CD4-positive, alpha-beta T cell treated with Interleukin-10 for 1 hour (primary cell): ENCODE measurements at places on chromosomes 1 and 21.

DNA sequence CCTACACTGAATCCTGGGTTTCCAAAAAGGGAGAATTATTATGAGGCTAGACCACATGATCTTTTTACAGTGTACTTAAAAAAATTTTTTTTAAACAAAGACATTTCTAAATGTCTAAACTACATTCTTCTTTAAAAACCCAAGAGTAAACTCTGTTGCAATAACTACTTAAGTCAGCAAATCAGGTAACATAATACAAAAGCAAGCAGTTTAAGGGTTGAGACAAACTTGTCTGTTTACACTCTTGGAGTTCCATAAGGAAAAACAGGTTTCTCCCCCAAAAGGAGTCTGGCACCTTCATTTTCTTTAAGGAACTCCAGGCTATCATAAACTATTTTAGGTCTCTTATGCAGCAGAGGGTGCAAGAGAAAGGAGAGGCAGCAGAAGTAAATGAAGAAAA is 12.5 kb upstream of the ANKRD45 start:
- no peak for DNase-seq

DNA sequence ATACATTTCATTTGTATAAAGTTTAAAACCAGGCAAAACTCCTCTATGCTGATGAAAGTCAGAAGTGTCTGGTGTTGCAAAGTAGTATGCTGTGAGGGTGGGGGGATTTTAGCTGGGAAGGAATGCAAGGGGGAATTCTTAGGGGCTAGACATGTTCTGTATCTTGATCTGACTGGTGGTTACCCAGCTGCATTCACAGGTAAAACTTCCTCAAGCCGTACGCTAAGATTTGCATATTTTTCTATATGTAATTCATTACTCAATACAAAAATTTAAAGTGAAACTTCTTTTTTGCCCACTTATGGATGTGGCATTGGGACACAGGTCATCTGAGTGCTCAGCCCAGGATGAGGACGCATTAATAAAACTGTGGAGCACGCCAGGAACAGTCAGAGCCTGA is 323.3 kb downstream of the PAPPA2 start:
- DNase-seq, result no peak

DNA sequence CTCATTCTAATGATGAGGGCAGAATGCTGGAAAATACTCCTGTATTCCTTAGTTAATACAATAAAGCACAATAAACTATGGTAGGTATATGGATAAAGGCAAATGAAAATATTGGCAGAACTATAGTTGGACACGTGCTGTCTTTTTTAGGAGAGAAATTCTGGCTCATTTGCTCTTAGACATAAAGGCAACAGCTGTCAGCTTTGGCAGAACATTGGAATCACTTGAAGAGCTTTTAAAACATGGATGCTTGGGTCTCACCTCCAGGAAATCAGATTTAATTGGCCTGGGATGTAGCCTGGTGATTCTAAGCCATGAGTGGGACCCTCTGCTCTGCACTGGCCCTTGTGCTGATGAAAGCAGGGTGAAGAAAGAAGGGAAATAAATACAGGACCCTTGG is 9.9 kb downstream of the CRP start:
- no peak for DNase-seq

DNA sequence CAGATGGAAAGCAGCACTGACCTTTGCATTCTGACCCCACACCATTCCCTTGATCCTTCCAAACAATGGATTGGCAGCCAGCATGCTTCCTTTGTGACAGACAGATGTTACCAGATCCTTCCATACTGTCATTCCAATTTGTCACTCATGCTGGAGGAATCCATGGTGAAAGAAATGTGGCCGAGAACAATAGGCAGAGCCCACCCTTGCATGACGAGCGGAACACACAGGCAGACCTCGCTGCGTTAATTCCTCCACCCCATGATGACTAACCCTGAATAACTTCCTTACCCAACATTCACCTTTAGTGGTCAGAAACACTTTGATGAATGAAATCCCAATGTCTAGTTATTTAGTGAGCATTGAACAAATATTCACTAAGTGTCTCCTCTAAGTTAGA is 45.1 kb downstream of the PDPN start:
- no peak for DNase-seq

DNA sequence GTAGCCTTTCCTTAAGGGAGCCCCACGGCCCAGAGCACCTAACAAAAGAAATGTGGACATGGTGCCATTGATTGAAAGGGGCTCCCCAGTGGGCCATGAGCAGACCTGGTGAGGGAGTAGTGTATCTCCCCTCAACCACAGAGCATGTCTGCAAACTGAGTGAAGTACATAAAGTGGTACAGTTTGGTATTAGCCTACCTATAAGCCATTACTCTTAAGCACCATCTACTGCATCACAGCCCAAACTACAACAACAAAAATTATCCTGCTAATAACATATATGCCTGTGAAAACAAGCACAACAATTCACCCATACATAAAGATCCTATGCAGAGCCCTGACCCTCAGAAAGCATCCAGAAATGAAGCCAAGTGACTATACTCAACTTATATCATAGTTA is 407.8 kb downstream of the PTPRC start:
- no peak for DNase-seq

DNA sequence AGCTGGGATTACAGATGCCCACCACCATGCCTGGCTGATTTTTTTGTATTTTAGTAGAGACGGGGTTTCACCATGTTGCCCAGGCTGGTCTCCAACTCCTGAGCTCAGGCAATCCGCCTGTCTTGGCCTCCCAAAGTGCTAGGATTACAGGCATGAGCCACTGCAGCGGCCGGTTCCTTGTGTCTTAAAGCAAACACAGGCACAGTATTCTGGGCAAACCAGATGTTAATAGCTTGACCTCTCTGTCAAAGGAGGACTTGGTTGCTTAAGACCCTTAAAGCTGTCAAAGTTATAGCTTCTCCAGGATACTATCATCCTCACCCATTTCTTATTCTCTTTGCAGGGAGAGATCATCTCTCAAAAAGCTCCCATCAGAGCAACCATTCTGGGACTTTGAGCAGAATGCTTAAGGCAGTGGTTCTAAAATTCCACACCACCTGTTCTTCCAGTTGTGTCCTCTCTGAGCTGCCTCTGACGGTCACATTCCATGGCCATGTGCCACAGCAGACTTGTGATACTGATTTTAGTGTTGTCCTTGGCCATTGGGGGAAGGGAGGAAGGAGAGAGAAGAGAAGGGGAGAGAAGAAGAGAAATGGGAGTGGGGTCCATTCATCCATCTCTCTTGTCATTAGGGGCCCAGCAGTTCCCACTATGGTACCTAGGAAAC is 81.8 kb downstream of the PBX1 start:
- DNase-seq, result no peak

DNA sequence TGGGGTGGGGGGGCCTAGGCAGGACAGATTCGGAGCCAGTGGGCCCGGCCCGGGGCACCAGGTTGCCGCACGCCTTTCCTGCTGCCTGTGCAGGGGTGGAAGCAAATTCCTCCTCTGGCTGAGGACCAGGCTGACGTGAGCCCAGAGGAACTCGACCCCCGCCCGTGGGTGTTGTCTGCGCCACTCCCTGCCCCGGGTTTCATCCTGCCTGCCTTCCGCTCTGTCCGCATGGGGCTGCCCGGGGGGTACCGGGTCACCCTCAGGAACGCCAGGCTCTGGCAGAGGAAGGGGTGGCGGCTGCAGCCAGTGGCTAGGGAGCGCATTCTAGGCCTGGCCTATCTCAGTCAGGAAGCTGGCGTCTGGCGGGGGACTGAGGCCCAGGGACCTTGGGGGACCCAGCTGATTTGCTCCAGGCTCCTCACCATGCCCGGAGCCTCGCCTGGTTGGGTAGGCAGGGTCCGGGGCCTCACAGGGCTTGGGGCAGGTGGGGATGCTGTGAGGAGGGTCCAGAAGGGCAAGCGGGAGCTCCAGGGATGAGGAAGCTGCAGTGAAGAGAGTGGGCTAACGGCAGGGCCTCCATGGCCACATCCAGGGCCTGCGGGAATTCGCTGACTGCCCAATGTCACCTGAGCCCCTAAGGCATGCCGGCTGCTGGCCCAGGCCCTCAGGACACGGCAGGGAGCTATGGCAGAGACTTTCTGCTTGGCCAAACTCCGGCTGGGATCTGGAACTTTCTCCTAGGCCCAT is 2.4 kb upstream of the IBA57 start:
- no peak for DNase-seq

- no peak for DNase-seq
These were observed 6.1 kb downstream of the SNAP47 start for GRCh38 chr1:227741166-227741870.

DNA sequence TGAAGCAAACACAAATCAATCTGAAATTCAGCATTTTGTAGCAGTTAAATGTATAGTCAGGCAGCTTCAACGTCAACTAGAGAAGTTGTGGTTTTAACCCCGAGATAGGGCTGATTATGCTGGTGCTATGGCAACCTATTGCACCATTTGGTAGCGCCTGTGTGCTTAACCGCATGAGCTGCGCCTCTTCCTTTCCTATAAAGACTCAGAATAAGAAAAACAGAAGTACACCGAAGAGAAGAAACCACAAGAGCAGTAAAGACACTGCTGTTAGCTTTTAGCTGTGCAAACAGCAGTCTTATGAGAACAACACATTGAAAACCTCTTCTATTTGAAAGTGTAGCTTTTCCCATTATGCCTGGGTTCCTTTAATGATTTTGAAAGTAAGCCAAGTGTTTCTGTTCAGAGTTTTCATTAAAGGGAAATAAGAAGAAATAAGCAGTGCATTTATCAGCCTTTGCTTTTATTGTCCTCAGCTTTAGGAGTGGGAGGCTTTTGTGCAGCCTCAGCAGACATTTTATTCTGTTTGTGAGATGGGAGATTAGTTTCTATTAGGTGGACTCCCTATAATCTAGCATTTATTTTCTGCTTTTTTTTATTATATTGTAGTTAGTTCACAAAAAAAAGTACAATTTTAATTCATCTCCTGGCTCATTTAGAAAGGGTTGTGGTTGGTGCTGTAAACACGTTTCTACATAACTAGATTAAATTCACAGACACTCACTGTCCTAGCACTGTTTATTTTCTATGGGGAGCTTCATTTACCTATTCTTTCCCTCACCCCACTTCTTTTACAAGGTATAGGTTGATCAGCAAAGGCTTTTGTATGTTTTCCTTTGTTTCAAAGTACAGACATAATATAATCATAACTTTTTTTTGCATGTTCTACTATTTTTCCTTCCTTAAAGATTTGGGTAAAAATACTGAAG is 43.3 kb downstream of the PTPRC start:
- peak; percentile 95 for DNase-seq

DNA sequence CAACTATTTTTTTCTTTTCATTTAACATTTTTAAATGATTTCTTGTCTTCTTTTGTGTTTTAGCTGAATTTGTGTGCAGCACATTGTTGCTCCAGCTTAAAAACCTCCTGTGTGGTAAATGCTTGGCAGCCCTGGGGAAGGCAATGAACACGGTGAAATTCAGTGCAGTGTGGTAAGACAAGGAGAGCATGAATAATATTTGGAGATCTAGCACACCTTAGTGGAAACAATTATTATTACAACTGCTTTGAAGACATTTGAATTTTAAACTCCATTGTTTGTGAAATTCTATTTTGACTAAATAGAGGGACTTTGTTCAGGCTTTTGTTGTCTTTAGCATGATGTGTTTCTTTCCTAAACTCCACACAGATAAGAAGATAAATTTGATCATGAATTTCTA is 242.6 kb upstream of the CXADR start:
- DNase-seq, result no peak

DNA sequence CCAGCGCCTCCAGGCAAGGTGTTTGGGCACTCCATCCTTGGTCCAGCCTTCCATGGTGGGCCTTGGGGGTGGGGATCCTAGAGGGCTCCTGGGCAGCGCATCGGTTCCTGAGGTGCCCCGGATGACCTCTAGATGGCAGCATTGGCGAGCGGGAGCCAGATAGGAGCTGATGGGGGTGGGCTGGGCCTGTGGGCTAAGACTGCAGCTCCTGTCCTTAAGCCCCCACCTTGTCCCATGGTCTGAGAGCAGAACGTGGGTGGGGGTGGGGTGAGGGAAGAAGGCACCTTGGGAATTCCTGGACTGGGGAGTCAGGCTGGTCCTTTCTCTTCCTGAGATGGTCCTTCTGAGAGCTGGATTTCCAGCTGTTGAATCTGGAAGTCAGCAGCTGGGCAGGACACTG is 93.4 kb upstream of the CSF3R start:
- DNase-seq, result peak; percentile 49

GRCh38 chr21:41622831-41623548 is 115.0 kb upstream of the TMPRSS2 start:
- no peak for DNase-seq

GRCh38 chr1:170661646-170662411 is 2.1 kb upstream of the PRRX1 start:
- DNase-seq, result no peak

- no peak for DNase-seq
These were observed 563.9 kb downstream of the NPHP4 start for GRCh38 chr1:5428351-5428750.

GRCh38 chr1:115842948-115843347 is 2.0 kb upstream of the NHLH2 start:
- no peak for DNase-seq

DNA sequence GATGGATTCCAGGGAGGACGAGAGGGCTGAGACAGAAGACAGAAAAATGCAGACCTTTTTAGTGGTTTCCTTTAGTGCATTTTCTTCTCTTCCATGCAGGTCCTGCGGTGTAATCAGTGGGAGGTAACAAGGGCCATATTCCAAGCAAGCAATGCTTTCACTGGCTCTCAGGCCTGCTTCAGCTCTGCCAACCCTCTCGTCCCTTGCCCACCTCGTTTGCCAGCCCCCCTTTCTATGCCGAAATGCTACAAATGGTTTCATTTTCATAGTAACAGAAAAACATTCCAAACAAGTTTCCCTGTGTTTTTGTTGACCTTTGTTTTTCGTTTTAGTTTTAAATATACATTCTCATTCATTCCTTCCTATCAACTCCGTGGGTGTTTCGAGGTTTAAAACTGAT is 443.1 kb downstream of the TTLL7 start:
- DNase-seq, result no peak

DNA sequence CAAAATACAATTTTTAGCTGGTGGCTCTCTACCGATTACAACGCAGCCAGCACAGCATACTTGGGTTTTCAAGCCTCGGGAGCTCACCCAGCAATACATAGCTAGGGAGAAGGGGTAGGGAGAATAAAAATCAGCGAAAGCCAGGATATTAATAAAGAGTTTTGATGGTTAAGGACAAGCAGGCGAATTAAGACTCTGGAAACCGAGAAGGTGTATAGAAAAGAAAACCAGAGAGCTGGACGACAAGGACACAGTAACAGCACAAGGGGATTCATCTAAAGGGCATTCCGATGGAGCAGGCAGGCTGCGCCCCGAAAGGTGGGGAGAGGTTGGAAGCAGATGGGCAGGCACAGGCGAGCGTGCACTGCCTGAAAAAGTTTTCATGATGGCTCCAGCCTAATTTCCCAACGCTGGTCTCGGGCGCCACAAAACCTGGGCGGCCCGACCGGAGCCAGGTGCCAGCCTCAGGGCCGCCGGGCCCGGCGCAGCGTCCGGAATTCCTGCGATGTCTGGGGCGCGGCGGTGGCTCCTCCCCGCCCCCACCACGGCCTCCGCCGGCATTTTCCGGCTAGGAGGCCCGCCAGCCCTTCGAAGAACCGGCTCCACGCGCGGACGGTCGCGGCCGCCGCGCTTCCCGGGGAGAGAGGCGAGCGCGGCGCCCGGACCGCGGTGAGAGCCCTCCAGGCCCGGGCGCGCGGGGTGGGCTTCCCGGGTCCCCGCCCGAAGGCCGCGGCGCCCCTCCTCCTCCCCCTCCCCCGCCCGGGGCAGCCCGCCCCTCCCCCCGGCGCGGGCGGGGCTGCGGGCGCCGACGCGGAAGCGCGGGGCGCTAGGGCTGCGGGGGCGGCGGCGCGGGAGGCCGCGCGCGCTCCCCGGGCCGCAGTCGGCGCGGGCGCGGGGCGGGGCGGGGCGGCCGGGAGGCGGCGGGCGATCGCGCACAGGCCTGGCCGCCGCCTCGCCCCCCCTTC is 774 bp upstream of the DYRK1A start:
- DNase-seq, result peak; percentile 70

GRCh38 chr1:164918140-164918539 is 359.2 kb downstream of the PBX1 start:
- no peak for DNase-seq
